Right ventricle myocardium inferior (tissue), 1 donor: ENCODE measurements at places on chromosomes 12 and 14.

- DNase-seq = no peak
Observed at GRCh38 chr12:113236539-113237399, 15.5 kb downstream of the TPCN1 start.

DNA sequence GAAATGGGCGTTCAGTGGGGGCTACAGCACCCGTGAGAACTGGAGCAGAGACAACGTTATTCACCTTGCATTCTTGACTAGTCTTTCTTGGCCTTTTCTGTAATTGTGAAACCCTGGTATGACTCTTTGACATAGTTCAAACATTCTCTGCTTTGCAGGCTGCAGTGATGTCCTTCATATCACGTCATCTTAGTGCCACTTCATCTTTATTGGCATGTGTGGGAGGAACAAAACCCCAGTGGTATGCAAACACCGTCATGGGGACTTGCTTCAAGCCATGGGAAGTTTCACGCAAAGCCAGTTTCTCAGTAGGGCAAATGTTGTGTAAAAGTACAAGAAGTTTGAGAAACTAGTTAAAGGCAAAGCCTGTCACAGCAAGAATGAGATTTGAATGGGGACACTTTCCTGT lies 20.2 kb upstream of the DUSP16 start:
- DNase-seq = no peak

DNA sequence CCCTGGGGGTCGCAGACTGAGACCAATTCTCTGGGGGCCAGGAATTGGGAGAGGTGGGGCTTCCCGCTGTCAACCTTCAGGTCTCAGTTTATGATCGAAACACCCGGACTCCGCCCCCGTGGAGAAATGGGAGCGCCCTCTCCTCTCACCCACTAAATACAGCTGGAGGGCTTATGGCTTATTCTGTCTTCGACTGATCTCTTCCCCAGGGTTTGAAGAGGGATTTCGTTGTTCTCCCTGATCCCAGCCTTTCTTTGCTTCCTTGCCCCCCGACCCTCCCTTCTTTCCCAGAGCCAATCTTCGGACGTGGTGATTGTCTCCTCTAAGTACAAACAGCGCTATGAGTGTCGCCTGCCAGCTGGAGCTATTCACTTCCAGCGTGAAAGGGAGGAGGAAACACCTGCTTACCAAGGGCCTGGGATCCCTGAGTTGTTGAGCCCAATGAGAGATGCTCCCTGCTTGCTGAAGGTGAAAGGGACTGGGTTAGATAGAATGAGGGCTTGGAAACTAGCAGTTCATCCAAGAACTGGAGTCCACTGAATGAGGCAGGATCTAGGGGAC lies 607 bp downstream of the OS9 start:
- DNase-seq = no peak

GRCh38 chr12:95336387-95337067 lies 118.9 kb downstream of the VEZT start:
- DNase-seq = no peak

DNA sequence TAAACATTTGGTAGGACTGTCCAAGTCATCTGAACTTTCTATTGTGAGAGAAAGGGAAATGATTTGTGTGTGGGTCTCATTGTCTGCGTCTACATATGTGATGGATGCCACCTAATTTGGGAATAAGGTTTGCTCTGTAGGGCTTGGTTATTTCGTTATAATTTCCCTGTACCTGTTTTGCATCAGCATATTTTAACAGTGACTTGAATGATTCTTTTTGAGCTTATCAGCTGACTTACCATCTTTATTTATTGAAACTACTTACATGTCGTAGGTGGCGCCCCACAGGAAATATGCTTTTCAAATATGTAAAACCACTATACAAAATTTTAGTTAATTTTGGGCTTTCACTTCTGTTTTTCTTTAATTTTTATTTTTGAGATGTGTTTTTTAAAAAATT lies 56.5 kb upstream of the BCAT1 start:
- DNase-seq = no peak
